ENCODE measurements at places on chromosomes 1 and 21.

GRCh38 chr21:45837936-45838335 lies 143.6 kb upstream of the COL6A1 start:
- DNase-seq = no peak

GRCh38 chr1:234925440-234926263 lies 203.0 kb downstream of the TOMM20 start:
- DNase-seq = no peak

GRCh38 chr21:44709426-44710293 lies 1.7 kb downstream of the TSPEAR start:
- peak; percentile 17 for DNase-seq

DNA sequence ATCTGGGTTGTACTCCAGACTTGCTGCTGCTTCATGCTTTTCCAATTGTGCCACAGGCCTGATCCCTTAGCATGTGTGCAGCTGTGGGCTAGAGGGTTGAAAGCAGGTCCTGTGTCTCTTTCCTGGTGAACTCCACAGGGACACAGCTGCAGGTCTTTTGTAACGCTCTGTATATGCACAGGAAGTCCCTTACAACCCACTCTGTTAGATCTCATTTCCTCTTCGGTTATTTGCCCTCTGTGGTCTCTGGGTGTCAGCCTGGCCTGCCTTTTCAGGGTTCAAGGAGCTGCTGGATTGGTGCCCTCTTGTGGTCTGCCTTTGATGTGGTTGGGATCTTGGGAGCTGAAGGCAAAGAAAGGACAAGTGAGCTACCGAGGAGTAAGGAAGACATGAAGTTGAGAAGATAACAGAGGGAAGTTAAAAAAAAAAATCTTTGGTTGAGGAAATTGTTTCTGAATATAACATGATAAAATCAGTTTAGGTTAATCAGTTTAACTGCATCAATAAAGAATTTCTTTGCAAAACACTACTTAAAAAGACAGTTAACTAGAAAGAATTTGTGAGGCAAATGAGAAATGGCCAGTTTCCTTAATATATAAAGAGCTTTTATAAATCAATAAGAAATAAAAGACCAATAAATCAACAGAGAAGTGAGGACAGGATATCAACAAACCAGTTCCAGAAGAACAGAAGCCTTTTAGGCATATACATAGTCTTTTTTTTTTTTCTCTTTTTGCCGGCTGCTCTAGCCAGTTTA lies 44.1 kb downstream of the UCK2 start:
- DNase-seq = no peak

- no peak for DNase-seq
These were observed 2.7 kb downstream of the RPRD2 start for GRCh38 chr1:150366416-150367296.

DNA sequence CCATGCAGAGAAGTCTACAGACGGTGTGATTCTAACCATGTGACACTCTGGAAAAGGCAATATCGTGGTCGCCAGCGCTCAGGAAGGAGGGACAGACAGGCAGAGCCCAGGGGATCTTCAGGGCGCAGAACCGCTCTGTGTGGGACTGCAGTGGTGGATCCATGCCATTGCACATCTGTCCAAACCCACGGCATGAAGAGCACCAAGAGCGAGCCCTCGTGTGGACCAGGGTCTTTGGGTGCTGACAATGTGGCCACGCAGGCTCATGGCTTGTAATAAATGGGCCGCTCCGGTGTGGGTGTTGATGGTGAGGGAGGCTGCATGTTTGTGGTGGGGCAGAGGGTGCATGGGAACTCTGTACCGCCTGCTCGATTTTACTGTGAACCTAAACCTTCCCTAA lies 25.3 kb upstream of the POFUT2 start:
- DNase-seq = no peak

- no peak for DNase-seq
These were observed 7.0 kb upstream of the C1orf174 start for GRCh38 chr1:3907031-3907534.

GRCh38 chr1:58041621-58042020 lies 504.9 kb downstream of the OMA1 start:
- no peak for DNase-seq

DNA sequence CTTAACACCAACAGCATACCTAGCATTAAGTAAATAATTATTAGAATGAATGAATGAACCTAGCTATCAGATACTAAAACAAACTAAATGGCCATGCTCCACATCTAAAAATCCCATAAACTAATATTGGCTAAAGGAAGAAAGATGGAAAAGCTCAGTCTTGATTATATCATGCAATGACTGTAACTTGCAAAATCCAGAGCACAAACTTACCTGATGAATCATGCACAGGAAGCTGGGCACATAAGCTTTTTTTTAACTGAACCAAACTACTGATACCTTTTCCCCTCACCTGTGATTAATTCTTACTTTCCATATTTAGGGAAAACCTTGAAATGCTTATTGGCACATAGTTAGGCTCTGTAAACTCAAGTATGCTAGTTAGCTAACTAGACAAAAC lies 70.2 kb downstream of the KIF14 start:
- no peak for DNase-seq

- no peak for DNase-seq
These were observed 49.5 kb downstream of the NRDC start for GRCh38 chr1:51829058-51829457.

GRCh38 chr1:106613068-106613467 lies 443.4 kb upstream of the PRMT6 start:
- DNase-seq = no peak

- no peak for DNase-seq
These were observed 82.3 kb downstream of the HMCN1 start for GRCh38 chr1:185816460-185816859.

DNA sequence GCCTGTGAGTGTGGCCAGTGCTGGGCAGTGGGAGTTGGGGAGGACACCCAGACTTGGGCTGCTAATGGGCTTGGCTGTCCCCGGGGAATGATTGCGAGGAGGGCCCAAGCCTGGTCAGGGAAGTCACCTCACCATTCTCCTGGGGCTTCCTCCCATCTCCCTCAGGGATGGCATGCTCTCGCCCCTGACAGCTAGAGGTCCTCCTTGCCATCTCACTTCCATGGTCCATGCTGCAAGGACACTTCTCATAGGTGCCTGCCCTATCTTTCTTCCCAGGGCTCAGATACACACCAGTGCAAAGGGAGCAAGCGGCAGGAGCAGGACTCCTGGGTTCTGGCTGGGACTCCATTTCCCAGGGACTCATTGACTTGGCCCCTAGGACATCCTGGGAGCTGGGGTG lies 4.1 kb downstream of the NTRK1 start:
- DNase-seq = no peak

DNA sequence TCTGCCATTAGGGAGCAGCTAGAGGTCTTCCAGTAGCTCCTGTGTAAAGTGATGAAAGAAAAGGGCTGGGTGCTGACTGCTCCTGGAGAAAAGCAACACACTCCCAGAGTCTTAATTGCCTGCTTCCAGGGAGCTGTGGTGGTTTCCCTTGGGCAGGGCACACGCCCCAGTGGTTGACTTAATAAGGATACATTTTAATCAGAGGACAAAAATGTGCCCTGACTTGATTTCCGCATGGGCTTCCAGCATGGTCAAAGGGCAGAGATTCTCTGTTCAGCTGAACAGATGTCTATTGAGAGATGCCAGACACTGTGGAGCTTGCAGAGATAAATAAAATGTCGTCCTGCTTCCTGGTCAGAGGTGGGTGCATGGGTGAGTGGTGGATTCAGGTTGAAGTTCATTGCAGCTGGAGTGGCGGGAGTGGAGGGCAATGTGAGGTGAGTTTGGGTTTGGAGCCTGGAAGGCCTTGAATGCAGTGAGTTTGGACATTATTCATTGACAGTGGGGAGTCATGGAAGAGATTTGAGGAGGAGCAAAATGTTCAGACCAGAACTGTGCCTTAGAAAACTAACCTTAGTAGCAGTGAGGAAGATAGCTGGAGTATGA lies 16.0 kb downstream of the QSOX1 start:
- DNase-seq = no peak

DNA sequence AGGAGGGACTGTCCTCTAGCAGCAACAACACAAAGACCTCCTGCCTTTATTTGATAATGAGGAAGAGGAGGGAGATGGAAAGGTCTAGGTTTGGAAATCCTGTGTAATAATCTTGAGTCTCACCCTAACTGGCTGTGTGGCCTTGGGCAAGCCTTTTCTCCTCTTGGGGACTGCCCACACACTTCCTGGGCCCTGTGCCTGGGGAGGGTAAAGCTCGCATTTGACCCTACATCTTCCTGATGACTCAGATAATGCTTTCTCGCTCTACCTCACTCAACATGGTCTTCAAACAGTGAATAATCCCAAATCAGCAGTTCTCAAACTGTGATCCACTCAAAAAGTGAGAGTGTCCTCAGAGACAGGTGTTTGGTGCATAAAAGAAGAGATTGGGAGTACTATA lies 81.2 kb downstream of the VWA5B1 start:
- DNase-seq = no peak

DNA sequence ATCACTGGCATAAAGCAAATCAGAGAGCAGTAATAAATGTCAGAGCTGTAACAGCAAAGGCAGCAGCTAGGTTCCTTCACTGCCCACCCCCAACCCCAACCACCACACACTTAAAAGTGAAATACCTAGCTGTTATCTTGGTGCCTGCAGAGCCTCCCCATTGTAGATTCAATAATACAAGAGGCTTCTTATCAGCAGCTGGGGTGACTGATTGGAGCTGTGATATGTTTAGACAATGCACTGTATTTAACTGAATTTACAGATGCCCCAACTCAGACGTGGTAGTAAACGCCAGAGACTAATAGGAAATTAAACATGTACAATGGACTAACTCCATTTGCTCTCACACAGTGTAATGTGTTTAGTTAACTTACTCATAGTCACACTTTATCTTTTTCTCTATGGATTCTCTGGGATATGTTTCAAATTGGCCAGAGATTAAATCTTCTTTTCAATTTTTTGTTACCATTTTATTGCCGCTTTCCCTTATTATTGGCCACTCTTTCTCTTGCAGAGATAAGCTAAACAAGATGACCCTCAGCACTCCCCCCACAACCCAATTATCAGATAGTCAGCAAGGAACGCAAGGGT lies 117.1 kb downstream of the ESRRG start:
- no peak for DNase-seq

- no peak for DNase-seq
These were observed 29.8 kb downstream of the AHDC1 start for GRCh38 chr1:27574001-27574781.

DNA sequence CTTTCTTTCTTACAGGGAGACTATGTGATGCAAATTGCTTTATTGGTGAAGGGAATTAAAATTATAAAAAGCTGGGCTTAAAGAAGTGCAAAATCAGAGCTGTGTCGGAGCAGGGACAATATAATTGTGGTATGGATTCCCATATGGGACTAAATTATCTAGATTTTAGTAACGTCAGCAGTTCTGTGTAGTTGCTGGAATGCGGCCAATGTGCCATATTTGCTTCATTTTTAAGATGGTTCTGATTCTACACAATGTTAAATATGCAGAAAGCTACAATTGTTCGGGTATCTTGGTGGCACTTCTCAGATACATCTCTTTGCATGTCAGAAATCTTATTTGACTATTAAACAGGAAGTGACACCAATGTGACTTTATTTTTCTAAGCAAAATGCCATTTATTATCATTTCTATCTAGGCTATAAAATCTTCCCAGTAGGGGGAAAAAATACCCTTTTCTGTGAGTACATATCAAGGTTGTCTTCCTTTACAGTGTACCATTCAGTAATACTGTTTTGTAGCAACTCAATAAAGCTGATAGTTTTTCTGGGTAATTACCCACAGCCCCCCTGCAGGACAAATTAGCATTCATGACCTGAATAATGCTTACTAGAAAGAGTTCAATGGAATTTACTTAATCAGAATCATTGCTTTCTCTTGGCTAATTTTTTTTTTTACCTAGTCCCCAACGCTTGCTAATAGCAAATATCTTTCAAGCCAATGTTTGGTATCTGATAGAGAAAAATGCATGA lies 288.3 kb upstream of the ADGRL2 start:
- no peak for DNase-seq

DNA sequence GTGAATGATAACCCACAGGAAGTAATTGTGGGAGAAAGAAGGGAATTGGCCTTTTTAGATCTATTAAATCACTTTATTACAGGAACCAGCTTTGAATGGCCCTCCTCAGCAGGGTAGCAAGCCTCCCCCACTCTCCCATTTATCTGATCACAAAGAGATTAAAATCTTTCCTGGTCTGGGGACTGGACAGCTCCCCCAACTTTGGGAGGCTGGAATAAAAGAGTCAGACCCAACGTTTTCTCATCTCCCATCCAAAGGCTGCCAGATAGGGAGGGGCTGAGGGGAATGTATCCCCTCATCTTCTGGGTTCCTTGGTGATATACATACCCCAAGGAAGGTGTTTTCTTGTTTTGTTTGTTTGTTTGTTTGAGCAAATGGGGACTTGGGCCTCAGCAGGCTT lies 2.4 kb downstream of the LIN28A start:
- DNase-seq = no peak

GRCh38 chr1:42941640-42942330 lies 16.9 kb downstream of the SLC2A1 start:
- no peak for DNase-seq

- DNase-seq = no peak
These were observed 7.6 kb downstream of the CDKN2C start for GRCh38 chr1:50977575-50978143.

DNA sequence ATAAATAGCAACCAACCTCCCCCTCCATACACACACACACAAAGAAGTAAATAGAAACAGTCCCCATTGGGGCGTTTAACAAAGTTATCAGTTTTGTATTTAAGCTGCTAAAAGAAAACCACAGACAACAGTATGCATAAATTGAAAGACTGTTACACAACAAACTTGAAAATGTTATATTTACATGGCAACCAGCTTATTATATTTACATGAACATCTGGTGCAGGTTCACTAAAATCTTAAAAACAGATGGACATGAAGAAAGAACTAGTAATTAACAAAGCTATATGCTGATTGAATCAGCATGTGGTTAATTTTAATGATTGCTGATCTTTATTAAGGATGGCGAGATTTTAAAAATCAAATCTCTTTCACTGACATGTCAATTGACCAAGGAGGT lies 384.7 kb downstream of the LRRIQ3 start:
- no peak for DNase-seq

DNA sequence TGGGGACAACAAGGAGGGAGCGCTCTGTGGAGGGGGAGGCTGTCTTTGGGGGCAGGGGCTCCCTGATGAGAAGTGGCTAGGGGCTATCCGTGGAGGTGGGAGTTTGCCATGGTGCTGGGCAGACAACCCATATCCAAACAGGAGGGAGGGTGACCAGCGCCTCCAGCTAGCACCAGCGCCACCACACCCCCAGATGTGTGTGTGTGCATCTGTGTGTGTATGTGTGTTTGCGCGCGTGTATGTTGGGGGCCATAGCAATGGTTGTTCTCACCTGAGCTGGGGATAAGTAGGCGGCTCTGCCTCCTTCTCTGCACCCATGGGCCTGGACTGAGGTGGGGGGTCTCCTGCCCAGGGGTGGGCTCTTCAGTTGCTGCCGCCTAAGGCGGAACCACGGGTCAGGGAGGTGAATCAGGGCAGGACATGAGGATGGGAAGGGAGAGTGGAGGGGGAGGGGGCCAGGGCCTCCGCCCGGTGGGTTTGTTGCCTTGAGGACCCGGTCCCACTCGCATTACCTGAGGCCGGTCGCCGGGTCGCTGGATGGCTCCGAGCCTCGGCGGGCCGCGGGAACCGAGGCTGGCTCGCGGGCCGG lies 345 bp downstream of the HPCAL4 start:
- no peak for DNase-seq

GRCh38 chr1:170776777-170777176 lies 112.8 kb downstream of the PRRX1 start:
- no peak for DNase-seq

GRCh38 chr1:106584676-106585075 lies 471.8 kb upstream of the PRMT6 start:
- no peak for DNase-seq

Measured in NCI-H1417 treated with DMSO at 0.1 percent for 48 hours (cell line).